ENCODE measurements at places on chromosomes 1 and 21.

GRCh38 chr1:81114191-81114590, 686.5 kb upstream of the ADGRL2 start:
- no peak for DNase-seq

DNA sequence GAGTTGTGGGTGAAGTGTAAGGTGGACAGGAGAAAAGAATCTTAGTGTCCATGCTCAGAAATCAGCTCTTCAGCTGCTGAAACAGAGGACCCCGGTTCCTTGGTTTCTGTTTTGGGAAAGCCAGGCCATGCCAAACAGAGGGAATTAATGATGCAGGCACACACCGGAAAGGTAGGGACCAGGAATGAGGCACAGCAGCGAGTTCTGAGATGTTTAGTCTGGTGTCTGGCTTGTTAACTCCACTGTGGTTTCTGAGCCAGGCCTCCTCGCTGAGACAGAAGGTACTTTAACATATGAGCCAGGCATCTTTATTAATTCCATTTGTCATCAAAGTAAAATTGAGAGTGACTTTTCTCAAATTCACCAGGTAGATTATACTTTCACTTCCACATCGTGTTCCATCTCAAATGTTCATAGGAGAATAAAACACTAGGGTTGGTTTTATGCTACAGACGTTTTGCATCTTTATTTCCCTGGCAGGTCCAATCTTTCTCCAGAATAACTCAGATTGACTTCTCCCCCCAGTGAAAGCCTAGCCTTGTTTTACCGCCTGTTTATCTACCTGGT, 23.5 kb downstream of the LRRC8D start:
- peak; percentile 37 for DNase-seq

GRCh38 chr1:98461873-98462385, 199.6 kb upstream of the SNX7 start:
- DNase-seq: no peak

DNA sequence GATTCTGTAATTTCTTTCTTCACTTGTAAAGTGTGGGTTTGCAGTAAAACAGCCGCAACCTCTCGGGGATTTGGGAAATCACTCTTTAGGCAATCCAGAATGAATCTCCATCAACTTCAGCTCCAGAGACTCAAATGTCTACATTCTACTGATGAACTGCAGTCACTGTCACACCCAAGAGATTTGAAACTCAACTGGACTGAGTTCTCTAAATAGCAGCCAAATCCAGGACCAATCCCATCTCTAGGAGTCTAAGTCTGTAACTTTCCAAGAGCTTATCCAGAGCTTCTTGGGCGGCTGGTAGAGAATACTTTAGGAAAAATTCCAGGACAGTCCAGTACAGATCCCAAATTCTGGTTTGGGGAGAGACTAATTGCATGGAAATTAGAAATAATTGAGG, 62.9 kb downstream of the ADAMTS1 start:
- no peak for DNase-seq

DNA sequence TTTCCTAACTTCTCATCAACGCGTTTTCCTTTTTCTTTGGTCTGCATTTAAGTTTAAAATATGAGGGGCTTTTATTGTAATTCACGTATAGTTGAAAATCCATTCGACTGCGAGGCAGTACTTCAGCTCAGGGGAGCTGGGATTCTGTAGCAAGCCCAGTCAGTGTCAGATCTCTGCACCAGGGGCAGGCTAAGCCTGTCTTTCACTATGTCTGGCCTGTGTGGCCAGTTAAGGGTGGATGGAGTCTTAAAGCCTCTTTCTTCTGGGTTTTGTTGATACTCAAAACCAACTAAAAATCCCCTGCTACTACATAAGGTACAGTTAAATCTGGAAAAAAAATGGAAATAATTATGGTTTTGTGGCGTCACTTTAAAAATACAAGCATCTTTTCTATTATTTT, 124.7 kb downstream of the TYW3 start:
- no peak for DNase-seq

- DNase-seq: no peak
These were observed 47.6 kb upstream of the VAV3 start for GRCh38 chr1:108012553-108012952.

- no peak for DNase-seq
These were observed 102.7 kb upstream of the CD55 start for GRCh38 chr1:207218512-207219362.

- DNase-seq: no peak
These were observed 60.0 kb downstream of the FBXO2 start for GRCh38 chr1:11594222-11594621.

DNA sequence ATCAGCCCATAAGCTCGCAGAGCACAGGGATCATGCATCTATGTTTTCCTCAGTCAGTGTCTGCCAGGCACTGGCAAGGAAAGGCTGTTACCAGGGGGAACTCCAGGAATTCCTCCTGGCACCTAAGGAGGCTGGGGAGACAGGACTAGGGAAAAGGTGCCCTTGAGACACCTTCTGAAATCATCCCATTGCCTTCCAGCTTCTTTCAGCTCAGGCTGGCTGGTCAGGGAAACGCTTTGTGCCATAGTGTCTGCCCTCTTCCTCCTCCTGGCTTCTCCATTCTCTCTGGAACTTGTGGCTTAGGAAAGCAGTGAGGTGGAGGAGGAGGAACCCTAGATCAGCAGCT, 13.8 kb downstream of the LMNA start:
- no peak for DNase-seq

GRCh38 chr1:81760477-81761097, 40.1 kb upstream of the ADGRL2 start:
- no peak for DNase-seq

- DNase-seq: no peak
These were observed at the start of gene CDC42BPA for GRCh38 chr1:227318016-227318852. TSS of gene CDC42BPA (minus strand) at chr1:227318492. CDS start at chr1:227317182, 1,310 bp downstream.

DNA sequence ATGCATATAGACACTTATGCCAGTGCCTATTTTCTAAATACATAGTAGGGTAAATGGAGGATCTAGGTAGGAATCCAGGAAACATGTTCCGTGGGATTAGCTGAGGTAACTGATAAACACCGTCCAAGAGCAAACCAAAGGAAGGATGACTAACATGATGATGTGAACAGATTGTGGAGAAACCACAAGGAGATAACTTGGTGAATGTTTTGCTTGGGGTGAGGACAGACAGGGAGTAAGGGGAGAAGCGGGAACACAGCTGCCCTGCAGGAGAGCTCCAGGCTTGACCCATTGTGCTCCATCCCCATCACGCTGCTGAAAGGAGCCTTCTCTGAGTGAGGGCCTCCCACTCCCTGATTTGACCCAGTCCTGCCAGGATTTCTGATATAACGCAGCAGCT, 87.0 kb upstream of the ZC3H11B start:
- DNase-seq: no peak

DNA sequence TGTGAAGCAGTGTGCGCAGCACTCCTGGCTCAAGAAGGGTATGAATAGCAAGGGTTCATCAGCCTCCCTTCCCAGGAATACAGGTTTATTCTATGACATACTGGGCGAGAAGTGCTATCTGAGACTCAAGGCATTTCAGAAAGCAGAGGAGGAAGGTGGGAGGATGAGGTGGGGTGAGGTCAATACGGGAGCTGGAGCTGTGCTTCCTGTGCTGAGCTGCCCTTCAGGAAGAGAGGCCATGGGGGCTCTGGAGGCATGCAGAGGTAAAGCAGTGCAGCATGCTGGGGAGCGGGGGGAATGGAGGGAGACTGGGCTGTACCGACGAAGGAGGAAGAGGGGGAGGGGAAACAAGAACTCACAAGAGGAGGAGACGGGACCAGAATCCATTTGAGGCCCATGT, 717.6 kb downstream of the PTPRU start:
- no peak for DNase-seq

DNA sequence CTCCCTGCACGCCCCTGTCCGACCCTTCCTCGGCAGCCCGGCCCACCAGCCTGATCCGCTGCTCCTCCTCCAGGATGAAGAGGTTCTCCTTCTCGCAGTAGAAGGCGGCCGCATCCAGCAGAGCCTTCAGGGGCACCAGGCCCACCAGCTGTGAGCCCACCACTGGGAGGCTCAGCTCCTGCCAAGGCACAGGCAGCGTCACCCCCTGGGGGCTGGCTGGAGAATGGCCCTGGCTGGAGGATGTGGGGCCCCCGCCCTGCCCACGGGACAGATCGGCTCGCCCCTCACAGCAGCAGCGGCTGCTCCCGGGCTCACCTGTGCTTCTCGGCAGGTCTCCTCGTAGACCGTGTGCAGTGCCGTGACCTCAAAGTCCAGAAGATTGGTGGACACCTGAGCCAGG, 5.3 kb downstream of the FTCD start:
- no peak for DNase-seq

GRCh38 chr1:67717876-67718275, 32.9 kb downstream of the GADD45A start:
- DNase-seq: no peak

DNA sequence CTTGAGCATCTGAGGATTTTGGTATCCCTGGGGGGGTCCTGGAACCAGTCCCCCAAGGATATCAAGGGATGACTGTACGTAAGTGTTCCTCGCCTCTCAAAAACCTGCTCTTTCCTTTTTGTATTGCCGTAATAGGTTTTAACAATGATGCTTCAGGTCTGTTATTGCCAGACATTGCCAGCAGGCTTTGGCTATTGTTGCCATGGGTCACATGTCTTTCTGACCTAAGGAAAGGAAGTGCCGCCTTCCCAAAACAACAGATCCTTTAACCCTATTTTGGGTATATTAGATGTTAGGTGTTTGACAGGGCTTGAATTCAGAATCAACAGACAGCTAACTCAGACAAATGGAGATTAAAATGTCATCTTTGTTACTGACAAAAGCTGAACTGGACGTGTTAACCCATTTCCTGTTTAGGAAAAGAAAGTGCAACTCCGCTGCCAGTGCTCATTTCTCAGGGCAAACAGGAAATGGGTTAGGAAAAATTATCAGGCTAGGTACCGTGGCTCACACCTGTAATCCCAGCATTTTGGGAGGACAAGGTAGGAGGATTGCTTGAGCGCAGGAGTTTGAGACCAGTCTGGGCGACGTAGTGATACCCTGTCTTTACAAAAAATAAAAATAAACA, 12.4 kb upstream of the PRPF38B start:
- no peak for DNase-seq

DNA sequence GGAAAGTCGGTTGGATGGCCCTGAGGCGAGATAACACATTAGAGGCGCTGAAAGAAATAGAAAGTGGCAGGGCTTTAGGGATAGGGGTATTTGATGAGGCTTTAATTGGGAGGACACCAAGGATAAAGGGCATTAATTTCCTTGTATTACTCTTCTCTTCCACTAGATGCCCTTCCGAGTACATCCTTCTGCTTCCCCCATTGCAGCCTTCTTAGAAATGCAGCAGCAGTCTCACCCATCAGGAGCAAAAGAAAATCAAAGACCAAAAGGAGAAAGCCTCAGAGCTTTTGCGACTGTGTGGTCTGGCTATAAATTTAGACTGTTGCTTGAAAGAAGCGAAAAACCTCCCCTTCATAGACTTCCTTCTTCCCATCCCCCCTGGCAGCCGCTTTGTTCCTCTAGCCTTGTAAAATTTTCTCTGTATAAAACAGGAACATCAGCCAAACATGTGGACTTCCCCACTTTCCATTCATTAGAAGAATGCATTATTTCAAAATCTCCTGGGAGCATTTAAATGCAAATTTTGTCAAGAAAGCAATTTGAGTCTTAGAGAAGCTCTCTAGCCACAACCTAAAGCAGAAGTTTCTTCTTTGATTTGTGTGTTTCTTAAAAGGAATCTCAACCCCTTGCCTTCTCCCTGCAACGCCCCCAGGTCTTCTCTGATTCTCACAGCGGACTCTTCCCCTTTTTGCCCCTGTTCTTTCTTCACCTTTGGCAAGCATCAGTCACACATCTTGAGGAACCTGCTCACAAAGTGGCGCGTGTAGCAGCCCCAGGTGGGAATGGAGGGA, 76.6 kb downstream of the NDUFS5 start:
- no peak for DNase-seq

DNA sequence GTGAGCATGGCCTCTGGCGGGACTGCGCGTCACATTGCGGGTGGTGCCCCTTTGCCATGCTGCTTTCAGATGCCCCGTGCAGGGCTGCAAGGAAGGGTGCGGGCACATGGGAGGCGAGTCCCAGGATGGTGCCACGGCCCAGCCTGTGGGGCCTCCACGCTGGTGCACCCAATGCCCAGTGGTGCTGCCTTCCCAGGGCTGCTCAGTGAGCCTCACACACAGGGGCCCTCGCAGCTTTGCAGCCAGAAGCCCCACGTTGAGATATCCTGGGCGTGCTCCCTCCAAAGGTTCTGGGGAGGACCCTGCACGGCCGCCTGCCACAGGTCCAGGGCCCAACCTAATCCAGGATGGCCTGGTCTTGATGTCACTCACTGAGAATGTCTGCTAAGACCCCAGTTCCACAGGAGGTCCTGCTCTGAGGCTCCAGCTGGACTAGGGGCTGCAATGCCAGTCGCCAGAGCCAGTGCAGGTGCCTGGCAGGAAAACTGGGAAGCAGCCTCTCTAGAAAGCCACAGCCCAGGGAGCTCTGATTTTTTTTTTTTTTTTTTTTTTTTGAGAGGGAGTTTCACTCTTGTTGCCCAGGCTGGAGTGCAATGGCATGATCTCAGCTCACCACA, 34.1 kb upstream of the PRSS38 start:
- DNase-seq: no peak

DNA sequence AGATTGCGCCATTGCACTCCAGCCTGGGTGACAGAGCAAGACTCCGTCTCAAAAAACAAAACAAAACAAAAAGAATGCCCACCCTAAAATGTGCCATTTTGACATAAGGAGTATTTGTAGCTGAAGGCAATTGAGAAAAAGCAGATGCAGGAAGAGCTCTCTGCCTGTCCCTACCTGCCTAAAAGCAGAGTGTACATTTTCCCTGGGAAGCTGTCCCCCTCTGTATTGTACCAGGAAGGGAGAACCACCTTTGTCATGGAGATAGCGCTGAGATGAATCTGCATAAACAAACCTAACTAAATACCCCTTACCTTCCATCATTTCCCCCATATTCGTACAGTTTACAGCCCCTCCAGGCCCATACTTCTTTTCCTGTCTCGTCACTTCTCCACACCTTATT, 94.4 kb upstream of the SLC45A1 start:
- DNase-seq: no peak

DNA sequence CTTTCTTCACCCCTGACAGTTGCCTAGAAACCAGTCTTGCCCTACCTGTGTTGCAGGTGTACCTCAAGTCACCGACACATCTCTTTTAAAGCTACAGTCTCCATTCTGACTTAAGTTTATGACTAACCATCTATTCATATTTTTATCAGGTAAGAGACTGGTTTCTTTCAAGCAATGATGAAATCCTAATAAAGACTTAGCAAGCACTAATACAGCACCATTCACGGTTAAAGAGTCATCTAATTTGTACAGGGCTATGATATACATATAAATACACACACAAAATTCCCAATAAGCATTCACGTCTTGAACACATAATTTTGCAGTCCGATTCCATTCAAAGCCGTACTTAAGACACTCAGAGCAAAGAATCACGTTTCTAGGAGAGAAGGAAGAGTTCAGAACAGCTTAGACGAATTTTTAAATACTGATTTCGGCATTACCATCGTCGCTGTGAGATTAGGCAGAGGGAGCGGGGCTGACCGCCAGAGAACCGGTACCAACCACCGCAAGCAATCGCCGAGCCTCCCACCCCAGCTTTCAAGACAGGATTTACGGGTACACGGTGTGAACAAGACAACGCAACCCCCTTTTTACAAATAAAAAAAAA, 943 bp downstream of the ERRFI1 start:
- no peak for DNase-seq
